ENCODE measurements at places on chromosomes 2 and 18.

- DNase-seq: no peak
These were observed 1485.2 kb upstream of the PIK3C3 start for GRCh38 chr18:40469851-40470250.

GRCh38 chr2:126715111-126715510 lies 59.2 kb downstream of the GYPC start:
- DNase-seq: no peak

GRCh38 chr2:162073888-162074631 lies at the start of gene DPP4:
Gene DPP4, minus strand, starts transcription at chr2:162074215. Its CDS starts 234 bp downstream, at chr2:162073981.
- DNase-seq: peak; percentile 23

DNA sequence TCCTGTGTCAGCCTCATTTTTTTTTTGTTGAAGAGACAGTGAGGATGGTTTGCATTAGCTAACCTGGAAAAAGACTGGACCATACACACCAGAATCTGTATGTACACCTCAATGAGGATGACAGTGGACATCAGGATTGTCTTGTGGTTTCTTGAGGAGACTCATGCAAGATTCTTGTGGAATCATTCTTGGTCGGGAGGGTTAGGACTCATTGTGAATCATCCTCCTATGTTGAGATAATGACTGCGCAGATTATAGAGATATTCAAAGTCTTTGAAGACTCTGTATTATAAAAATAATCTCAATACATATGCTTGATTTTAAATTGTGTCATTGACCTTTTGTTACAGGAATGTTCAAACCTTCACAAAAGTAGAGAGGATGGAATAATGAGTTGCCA lies 49.1 kb upstream of the DOCK10 start:
- DNase-seq: peak; percentile 68

DNA sequence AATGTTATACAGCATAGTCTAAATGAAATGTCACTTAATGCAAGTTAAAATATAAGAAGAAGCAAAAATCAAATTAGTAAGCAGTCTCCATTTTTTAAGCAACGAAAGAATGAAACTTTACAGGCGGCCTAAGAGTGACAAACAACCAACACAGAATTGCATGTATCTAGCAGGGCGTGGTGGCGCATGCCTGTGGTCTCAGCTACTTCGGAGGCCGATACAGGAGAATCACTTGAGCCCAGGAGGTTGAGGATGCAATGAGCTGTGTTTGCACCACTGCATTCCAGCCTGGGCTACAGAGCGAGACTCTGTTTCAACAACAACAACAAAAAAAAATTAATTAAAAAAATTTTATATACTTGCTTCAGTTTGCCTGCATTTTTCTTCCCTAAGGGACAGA lies 16.6 kb downstream of the RBMS1 start:
- DNase-seq: peak; percentile 21

- no peak for DNase-seq
These were observed 39.7 kb downstream of the DHX57 start for GRCh38 chr2:38835990-38836389.

- peak; percentile 13 for DNase-seq
These were observed 2.1 kb downstream of the PPP3R1 start for GRCh38 chr2:68250196-68250595.

DNA sequence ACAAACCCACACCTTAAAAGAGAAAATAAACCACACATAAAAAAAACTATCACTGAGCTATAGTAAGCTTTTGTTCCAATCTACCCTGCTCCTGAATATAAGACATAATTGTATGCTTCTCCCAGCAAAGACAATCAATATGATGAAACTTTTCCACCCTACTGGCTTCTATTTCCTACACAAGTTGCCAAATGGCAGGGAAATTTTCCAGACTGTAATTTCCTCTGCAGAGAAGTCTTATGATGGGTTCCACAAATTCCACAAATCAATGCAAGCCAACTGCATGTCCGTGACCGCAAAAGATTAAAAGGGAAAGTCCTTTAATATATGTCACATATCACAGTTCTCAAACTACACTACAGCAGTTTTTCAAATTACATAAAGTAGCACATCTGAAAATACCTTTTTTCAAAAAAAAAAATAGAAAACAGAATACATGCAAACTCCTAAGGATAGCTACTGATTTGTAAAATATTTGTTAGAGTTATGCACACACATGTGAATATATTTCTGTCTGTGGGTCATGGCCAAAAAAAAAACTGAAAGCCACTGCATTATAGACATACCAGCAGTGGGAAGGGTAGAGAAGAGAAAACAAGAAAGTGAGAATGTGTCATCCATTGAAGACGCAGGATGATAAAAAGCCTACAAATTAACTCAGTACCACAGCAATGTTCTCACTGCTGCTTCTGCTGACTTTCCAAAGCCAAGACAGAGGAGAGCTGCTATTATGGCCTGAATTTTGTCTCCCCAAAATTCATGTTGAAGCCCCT lies 61.4 kb downstream of the RPL31 start:
- peak; percentile 93 for DNase-seq

Data from fibroblast of gingiva (primary cell).